Smooth muscle cell of the umbilical artery (primary cell): ENCODE measurements at places on chromosomes 1 and 21. TPM values are rescaled to one million over a fixed set of nuclear protein-coding genes. Genes with fewer than 3 reads are reported as not detected.

TNFRSF14 gene
- total RNA-seq, result 1.8 and 4.8 TPM in 2 replicates

ANKRD34A gene
- under 0.01 and 1.2 TPM in 2 replicates for total RNA-seq

SMAP2 gene
- total RNA-seq, result 13.1 and 25.0 TPM in 2 replicates

SLC5A9 gene
- not detected in 2 replicates for total RNA-seq

RABIF gene
- total RNA-seq, result 3.0 and 5.0 TPM in 2 replicates

JAM2 gene
- total RNA-seq, result 1.5 and 1.9 TPM in 2 replicates

TCEA3 gene
- total RNA-seq, result 9.8 and 13.9 TPM in 2 replicates

GPATCH2 gene
- 20.5 and 20.6 TPM in 2 replicates for total RNA-seq

GPR161 gene
- total RNA-seq, result 17.5 and 29.0 TPM in 2 replicates

IGSF5 gene
- total RNA-seq, result 0.59 TPM in 1 of 2 replicates, not detected in the other

SETDB1 gene
- total RNA-seq, result 27.9 and 31.2 TPM in 2 replicates

ZSCAN20 gene
- 13.3 and 15.1 TPM in 2 replicates for total RNA-seq

DPM3 gene
- total RNA-seq, result 11.4 and 61.5 TPM in 2 replicates

DDR2 gene
- 188 and 189 TPM in 2 replicates for total RNA-seq

KRTAP19-1 gene
- not detected in 2 replicates for total RNA-seq

ZNF695 gene
- 0.59 and 1.7 TPM in 2 replicates for total RNA-seq

SETD4 gene
- total RNA-seq, result 17.2 and 18.1 TPM in 2 replicates

TAL1 gene
- total RNA-seq, result under 0.01 TPM in 1 of 2 replicates, not detected in the other

CFAP74 gene
- total RNA-seq, result not detected in 2 replicates

RUNX1 gene
- 49.0 and 54.0 TPM in 2 replicates for total RNA-seq

BMP8B gene
- not detected in 2 replicates for total RNA-seq

LINGO4 gene
- total RNA-seq, result not detected in 2 replicates

DNAJC8 gene
- total RNA-seq, result 53.9 and 55.5 TPM in 2 replicates

NR5A2 gene
- under 0.01 TPM in 1 of 2 replicates, not detected in the other for total RNA-seq

TNFRSF8 gene
- 0.60 TPM in 1 of 2 replicates, not detected in the other for total RNA-seq

OR2T29 gene
- not detected in 2 replicates for total RNA-seq

NUAK2 gene
- total RNA-seq, result 6.4 and 6.8 TPM in 2 replicates

SLC6A17 gene
- total RNA-seq, result under 0.01 and 0.60 TPM in 2 replicates

KCNH1 gene
- total RNA-seq, result 0.14 and 1.5 TPM in 2 replicates

CYP4B1 gene
- not detected in 2 replicates for total RNA-seq

REN gene
- not detected in 2 replicates for total RNA-seq

ADORA1 gene
- total RNA-seq, result 5.7 and 12.8 TPM in 2 replicates

NES gene
- total RNA-seq, result 5.0 and 21.8 TPM in 2 replicates

TGFB2 gene
- 9.5 and 36.2 TPM in 2 replicates for total RNA-seq

TFF1 gene
- total RNA-seq, result not detected in 2 replicates

CFAP141 gene
- not detected in 2 replicates for total RNA-seq

VTCN1 gene
- total RNA-seq, result not detected in 2 replicates

ADGRL4 gene
- 13.7 and 92.6 TPM in 2 replicates for total RNA-seq

SLAMF9 gene
- 0.09 TPM in 1 of 2 replicates, not detected in the other for total RNA-seq

NCDN gene
- total RNA-seq, result 24.9 and 42.5 TPM in 2 replicates

AADACL3 gene
- total RNA-seq, result not detected in 2 replicates

AK2 gene
- 156 and 167 TPM in 2 replicates for total RNA-seq

JMJD4 gene
- total RNA-seq, result 37.0 and 38.0 TPM in 2 replicates

ARHGEF16 gene
- 0.14 TPM in 1 of 2 replicates, not detected in the other for total RNA-seq

CPLANE2 gene
- total RNA-seq, result 8.0 and 13.7 TPM in 2 replicates

TRIM46 gene
- 5.6 and 10.7 TPM in 2 replicates for total RNA-seq

TRABD2B gene
- total RNA-seq, result under 0.01 and 0.14 TPM in 2 replicates

CNIH4 gene
- total RNA-seq, result 64.8 and 108 TPM in 2 replicates

WDR64 gene
- total RNA-seq, result not detected in 2 replicates

SEMA6C gene
- 0.89 and 1.7 TPM in 2 replicates for total RNA-seq

LRRC38 gene
- total RNA-seq, result not detected in 2 replicates

LCE6A gene
- not detected in 2 replicates for total RNA-seq

ATF3 gene
- 2.7 and 3.1 TPM in 2 replicates for total RNA-seq

RBP7 gene
- total RNA-seq, result not detected in 2 replicates

CA6 gene
- not detected in 2 replicates for total RNA-seq

MTF1 gene
- total RNA-seq, result 4.2 and 6.7 TPM in 2 replicates

ETV3L gene
- total RNA-seq, result not detected in 2 replicates

C1orf87 gene
- not detected in 2 replicates for total RNA-seq

TAF1A gene
- total RNA-seq, result 12.5 and 15.7 TPM in 2 replicates
